NCI-H2081 treated with DMSO at 0.1 percent for 48 hours (cell line): ENCODE measurements at places on chromosomes 3 and 15.

DNA sequence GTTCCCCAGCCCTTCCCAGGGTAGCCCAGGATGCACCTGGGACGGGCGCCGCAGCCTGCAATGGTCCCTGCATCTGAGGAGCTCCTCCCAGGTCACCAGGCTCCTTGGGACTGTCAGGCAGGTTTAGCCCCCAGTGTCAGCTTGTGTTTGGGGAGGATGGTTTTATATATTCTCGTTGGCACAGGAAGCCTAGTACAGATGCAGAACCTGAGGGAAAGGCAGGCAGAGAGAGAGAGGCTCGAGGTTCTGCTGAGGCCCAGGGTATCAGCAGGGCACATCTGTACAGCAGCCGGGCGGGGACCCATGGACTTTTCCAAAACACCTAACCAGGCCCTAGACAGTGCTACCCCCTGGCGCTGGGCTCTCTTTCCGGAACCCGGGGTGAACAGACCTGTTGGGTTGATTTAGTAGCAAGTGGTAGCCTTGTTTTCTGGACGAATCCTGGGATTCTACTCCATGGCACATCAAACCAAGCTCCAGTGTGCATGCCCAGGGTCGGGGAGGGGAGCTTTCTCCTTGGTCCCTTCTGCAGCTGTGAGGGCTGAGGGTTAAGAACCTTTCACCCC is 8.6 kb downstream of the PAK6 start:
- no peak for DNase-seq

DNA sequence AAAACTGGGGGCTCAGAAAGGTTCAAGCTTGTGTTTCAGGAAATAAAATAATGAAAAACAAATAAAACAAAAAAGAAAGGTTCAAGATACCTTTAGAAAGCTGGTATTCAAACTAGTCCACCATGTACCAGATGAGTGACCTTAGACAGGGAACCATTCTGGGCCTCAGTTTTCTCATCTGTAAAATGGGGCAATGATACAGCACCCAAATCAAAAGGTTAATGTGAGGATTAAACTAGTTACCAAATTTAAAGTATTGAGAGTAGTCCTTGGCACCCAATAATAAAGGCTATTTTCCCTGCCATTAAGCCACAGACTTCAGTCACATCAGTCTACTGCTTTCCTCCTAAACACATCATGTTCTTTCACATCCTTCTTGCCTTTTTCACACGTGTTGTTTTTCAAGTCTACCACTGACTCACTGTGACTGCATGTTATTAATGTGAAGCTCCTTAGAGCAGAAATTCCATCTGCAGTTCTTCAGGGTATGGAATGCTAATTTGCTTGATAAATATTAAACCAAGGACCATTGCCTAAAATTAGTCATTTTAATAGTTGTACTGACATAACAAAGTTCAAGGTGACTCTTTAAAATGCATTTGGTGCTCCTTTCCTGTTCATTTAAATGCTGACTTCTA is 19.9 kb downstream of the TAMM41 start:
- DNase-seq: no peak

DNA sequence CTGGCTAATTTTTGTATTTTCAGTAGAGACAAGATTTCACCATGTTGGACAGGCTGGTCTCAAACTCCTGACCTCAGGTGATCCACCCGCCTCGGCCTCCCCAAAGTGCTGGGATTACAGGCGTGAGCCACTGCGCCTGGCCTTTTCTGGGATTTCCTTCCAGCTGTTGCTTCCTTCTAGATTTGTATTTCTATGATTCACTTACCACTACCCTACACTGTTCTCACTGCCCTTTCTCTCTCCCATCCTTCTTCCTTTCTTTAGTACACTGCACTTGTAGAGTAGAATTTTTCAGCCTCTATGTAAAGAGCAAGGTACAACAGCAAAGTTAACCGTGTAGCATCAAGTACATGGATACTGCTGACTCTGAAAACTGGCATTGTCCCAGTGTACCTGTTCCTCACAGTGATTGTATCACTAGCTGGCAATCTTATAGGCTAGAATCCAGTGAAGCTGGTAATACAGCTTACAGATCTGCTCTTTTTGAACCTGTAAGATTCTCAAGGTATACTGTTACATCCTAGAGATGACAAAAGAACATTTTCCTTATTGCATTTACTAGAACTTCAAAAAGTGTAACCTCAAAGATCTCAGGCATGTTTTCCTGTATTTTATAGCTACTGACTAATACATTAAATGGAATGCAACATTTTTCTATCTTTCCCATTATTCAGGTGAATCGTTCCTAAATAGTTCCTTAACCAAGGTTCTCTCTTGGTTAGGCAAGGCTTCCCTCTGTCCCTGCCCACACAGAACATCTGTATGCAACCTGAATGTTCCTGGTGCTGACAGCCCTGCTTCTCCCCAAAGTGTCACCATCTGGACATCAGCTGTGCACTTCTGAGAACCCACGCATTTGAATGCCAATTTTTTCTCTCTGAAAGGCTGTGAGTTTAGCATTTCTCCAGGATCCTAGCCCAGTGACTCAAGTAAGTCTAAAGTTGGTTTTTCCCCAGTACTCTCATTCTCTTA is 74.1 kb upstream of the RAP2B start:
- no peak for DNase-seq

DNA sequence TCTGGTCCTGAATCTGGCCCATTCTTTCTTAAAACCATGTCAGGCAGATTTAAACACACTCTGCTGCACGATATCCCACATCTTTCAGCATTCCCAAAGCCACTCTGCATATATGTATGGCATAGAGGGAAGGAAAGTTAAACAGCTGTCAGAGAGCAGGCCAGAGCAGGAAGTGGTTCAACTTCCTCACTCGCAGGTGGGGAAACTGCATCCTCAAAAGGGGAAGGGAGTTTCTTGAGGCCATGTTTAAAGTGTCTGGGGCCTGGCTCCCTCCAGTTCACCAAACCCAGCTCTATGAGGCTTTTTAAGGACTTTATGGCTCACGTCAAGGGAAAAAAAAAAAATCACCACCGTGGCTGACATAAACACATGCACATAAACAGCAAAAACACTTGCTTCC is 123.1 kb downstream of the OPA1 start:
- DNase-seq: no peak

GRCh38 chr15:55784286-55784685 is 41.3 kb upstream of the PRTG start:
- no peak for DNase-seq

- no peak for DNase-seq
Measured at GRCh38 chr3:139284221-139284620, 59.6 kb upstream of the MRPS22 start.

DNA sequence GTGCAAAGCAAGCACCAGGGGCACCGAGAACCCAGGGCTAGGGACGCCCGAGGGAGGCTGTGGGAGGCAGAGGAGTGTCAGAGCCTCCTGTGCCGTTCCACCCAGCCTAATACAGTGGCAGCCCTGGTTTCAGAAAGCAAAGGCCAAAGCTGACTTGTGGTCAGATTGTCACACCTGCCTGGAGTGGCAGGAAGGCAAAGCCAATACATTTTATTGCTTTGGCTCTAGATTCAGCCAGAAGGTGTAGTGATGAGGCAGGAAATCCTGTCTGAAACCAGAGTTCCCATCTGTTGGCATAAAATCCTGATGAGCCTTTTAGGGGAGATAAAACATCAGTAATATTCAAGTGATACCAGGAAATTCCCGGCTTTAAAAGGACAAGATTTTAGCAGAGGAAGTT is 168.3 kb downstream of the SLCO3A1 start:
- no peak for DNase-seq

- peak; percentile 53 for DNase-seq
Measured at GRCh38 chr3:71926262-71926600, 141.3 kb upstream of the PROK2 start.

GRCh38 chr3:127964053-127964452 is 49.0 kb downstream of the KBTBD12 start:
- peak; percentile 29 for DNase-seq

GRCh38 chr3:67561667-67562394 is 92.6 kb downstream of the SUCLG2 start:
- no peak for DNase-seq

GRCh38 chr3:115666920-115667737 is 43.8 kb downstream of the GAP43 start:
- no peak for DNase-seq

DNA sequence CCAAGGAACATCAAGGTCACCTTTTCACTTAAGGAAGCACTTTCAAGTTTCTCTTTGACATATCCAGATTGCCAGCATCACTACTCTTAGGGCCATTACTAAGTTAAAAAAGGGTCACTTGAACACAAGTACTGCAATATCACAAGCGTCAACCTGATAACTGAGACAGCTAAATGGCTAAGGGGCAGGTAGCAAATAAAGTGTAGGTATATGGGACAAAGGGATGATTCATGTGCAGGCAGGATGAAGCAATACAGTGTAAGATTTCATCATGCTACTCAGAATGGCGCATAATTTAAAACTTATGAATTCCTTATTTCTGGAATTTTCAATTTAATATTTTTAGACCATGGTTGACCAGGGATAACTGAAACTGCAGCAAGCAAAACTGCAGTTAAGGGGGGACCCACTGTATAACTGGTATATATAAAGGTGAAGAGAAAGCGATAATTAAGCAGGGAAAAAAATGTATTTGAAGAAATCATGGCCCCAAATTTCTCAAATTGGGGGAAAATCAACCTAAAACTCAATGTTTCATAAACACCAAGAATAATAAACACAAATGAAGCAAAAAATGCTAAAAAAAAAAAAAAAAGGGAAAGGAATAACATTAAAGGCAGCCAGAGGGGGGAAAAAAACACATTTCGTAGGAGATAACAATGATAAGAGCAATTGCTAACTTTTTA is 13.1 kb downstream of the CCR1 start:
- DNase-seq: no peak

DNA sequence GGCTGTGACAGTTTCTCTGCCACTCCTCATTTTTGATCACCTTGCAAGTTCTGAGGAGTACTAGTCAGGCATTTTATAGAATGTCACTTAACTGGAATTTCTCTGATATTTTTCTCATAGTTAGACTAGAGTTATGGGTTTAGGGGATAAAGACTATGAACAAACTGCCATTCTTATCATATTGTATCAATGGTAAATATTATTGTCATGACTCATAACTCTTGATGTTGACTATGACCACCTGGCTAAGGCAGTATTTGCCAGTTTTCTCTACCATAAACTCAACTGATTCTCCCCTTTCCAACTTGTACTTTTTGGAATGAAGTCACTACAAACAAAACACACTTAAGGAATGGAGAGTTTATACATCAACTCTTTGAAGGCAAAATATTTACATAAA is 22.7 kb upstream of the OR5K1 start:
- DNase-seq: no peak

GRCh38 chr3:112327371-112327951 is 5.5 kb upstream of the CD200 start:
- DNase-seq: peak; percentile 16

- DNase-seq: no peak
Measured at GRCh38 chr15:56490461-56490860, 25.5 kb upstream of the MNS1 start.

- DNase-seq: peak; percentile 10
Measured at GRCh38 chr3:78201091-78201490, 1161.2 kb downstream of the ROBO2 start.

GRCh38 chr3:165211721-165212120 is 15.5 kb upstream of the SLITRK3 start:
- no peak for DNase-seq

DNA sequence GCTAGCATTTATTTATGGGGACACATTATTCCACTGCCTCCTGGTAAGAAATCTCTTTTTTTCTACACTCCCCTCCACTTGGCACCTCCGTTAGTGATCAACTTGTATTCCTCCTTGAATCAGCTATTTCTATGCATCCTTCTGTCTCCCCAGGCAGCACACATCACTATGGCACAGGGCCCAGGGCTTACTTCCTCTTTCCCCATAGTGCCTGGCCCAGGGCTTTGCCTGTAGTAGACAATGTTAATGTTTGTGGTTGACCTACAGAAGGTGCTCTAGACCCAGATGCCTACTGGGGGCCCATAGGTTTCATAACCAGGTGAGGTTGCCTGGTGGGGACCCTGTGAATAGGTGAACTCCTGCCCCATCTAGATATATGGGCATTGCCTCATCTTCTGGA is 44.9 kb downstream of the EPHB1 start:
- DNase-seq: no peak

DNA sequence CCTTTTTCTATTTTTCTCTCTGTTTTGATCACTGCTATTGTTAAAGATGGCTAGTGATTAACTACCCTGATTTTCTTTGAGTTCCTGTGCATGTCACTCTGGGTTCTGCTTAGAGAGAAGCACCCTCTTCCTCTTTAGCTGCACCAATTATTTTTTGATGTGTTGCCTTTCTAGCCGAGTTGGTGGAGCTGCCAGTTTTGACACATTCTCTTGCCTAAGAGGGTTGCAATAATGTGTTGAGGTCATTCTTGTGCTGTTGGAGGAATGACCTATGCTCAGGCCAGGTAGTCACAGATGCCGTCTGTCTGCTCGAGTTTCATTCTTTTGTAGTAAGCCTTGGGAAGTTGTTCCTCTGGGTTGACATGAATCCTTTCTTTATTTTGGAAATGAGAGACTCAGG is 84.6 kb upstream of the DPH6 start:
- DNase-seq: no peak

DNA sequence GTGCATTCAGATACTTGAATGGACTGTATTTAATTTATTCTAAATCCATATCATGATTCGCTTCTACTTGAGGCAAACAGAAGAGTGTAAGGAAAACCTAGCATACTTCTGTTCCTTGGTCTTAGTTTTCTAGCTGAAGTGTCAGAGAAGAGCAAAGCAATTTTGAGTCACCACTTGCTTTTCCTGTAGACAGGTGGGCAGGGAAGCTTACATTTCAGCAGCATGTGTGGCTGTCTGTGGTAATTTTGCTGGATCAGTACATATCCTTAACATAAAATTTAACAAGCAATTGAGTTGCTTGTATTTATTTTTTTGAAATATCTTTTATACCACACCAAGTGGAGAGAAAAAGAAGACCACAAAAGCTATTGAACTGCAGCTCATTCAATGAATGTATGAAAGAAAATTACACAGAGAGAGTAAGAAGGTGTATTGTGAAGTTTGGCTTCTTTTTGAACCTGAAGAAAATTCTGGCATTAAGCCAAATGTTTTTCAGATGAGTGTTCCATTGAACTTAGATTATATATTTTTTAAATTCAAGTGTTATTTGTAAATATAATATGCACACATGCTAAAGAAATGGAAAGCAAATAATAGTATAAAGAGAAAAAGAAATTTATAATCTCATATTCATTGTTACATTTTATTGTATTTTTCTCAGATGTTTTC is 747.6 kb downstream of the NAALADL2 start:
- peak; percentile 15 for DNase-seq

- no peak for DNase-seq
Measured at GRCh38 chr3:86954226-86954625, 36.7 kb downstream of the VGLL3 start.
